Endodermal cell (in vitro differentiated cells): ENCODE measurements at places on chromosomes 5 and 9.

- no peak for DNase-seq
Measured at GRCh38 chr5:72242796-72243475, 77.1 kb downstream of the MRPS27 start.

GRCh38 chr9:37675661-37676060 is 24.9 kb downstream of the FRMPD1 start:
- no peak for DNase-seq

DNA sequence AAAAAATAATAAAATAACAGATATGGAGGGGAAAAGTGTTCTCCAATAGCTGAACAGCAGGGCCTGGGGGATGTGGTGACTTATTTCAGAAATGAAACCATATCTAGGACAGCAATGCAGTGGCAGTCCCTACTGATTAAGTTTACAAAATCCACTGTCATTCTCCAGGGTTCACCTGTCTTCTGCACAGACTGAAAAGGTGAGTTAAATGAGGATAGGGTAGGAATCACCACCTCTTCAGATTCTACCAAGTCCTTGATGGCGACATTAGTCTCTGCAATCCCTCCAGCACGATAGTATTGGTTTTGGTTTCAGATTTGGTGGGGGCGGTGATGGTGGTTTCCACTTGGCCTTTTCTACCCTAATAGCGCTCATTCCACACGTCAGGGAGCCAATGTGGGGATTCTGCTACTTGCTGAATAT is 32.3 kb upstream of the NPM1 start:
- DNase-seq = no peak

- DNase-seq = no peak
Measured at GRCh38 chr9:16532681-16533450, 337.6 kb downstream of the BNC2 start.

DNA sequence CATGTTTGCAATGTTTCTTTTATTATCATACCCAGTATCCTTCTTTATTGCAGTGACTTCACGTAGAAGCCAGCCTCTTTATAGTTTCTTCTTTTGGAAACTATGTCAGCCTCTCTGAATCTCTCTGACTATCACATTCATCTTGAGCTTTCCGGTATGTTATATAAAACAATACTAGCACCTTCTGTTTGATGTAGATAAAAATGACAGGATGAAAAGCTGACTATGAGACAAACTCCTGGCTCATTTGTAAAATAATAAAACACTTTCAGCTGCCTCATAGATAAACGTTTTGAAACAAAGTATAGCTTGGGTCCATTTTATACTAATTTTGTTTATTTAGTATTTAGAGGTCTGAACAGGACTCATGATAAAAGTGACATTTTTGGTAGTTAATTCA is 1145.4 kb upstream of the NUDT12 start:
- DNase-seq = no peak

DNA sequence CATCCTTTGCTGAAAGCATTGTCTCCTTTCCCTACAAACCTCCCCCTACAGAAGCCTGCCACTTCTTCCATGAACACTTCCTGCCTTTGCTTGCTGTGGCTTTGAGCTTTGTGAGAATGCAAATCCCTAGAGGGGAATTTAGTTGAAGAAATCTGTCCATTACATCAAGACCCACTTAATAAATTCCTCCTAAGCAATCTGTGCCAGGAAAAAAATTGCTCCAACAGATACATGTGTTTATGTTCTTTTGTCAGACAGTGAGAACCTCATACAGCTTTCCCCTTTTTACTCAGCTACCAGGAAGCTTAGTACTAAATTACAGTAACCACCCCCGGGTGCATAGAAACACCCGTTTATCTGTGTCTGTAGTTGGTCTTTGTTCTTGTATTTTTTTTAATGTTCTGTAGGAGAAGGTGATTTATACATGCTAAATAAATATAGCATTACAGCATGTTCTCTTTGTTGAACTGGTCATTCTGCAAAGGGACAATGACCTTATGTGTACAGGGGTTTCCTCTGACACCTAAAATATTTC is 43.9 kb downstream of the SH3TC2 start:
- no peak for DNase-seq

GRCh38 chr9:126166291-126166690 is 160.3 kb upstream of the MVB12B start:
- no peak for DNase-seq

- no peak for DNase-seq
Measured at GRCh38 chr5:121027636-121028035, 563.5 kb downstream of the PRR16 start.

- DNase-seq = no peak
Measured at GRCh38 chr9:92058723-92059444, 56.3 kb downstream of the SPTLC1 start.

GRCh38 chr5:25009063-25009462 is 364.3 kb upstream of the CDH10 start:
- DNase-seq = no peak

DNA sequence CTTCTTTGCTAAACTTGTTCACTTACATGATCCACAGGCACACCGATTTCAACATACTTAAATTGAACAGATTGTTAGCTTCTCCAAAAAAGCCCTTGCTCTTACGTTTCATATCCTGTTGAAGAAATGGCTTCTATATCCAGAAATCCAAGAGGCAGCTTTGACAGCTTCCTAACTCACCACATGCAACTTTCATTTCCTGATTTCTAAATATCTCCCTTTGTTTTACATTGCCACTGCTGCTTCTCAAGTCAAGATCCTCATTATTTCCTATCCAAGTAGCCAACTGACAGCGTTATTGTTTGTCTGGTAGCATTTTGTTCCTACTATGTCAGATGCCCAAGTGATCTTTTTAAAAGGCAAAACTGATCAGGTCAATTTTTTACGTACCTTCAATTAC is 913.2 kb upstream of the TYRP1 start:
- DNase-seq = no peak

DNA sequence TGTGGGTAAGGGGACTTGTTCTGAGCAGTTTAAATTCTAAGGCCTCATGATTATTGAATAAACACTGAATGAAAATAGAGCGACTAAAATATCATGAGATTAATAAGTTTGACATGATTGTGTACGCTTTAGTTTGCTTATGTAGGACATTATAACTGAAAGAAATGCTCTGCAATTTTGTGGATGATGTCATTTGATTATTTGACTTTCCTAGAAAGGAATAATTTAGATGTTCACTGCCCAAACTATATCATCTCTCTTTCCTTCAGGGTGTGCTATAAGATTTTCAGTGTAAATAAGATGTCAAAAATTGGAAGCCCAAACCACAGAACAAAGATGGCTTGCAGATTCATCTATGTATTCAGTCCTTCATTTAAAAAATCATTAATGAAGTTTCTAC is 115.7 kb upstream of the MTAP start:
- DNase-seq = no peak

DNA sequence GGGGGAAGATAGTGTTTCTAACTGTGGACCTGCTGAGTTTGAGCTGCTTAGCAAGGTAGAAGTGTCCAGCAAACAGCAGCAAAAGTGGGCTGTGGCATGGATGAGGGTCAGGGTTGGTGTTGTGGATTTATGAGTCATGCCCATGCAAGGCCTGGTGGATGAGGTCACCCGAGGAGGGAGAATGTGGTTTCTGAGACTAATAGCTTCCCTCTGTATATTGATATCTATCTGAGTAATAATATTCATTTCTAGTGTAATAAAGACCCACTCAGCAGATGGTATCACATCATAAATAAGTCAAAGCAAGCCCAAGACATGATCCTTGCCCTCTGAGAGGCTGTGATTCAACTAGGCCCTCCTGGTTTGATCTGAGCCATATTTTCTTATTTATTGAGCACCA is 597.8 kb upstream of the CLINT1 start:
- no peak for DNase-seq

GRCh38 chr5:179887095-179887494 is 20.6 kb downstream of the TBC1D9B start:
- no peak for DNase-seq

DNA sequence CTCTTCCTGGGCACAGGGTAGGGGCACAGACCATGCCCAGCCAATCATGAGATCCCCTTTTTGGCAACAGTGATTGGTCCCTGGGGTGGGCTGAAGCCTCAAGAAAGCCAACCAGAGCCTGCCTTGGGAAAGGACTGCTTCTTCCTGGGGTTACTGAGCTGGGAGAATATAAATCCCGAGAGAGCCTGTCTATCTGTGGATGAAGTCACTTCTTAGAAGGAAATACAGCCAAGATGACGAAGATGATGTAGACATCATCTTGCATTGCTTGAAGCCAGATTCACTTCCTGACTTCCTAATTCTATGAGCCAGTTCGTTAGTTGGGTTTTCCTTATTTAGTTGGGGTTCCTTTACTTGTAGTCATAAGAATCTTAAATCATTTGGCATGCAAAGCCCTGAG is 50.1 kb upstream of the PWWP2A start:
- DNase-seq = no peak

GRCh38 chr5:124057724-124058231 is 545.8 kb downstream of the CSNK1G3 start:
- DNase-seq = no peak

GRCh38 chr5:175823731-175824525 is 47.5 kb upstream of the CPLX2 start:
- peak; percentile 70 for DNase-seq

DNA sequence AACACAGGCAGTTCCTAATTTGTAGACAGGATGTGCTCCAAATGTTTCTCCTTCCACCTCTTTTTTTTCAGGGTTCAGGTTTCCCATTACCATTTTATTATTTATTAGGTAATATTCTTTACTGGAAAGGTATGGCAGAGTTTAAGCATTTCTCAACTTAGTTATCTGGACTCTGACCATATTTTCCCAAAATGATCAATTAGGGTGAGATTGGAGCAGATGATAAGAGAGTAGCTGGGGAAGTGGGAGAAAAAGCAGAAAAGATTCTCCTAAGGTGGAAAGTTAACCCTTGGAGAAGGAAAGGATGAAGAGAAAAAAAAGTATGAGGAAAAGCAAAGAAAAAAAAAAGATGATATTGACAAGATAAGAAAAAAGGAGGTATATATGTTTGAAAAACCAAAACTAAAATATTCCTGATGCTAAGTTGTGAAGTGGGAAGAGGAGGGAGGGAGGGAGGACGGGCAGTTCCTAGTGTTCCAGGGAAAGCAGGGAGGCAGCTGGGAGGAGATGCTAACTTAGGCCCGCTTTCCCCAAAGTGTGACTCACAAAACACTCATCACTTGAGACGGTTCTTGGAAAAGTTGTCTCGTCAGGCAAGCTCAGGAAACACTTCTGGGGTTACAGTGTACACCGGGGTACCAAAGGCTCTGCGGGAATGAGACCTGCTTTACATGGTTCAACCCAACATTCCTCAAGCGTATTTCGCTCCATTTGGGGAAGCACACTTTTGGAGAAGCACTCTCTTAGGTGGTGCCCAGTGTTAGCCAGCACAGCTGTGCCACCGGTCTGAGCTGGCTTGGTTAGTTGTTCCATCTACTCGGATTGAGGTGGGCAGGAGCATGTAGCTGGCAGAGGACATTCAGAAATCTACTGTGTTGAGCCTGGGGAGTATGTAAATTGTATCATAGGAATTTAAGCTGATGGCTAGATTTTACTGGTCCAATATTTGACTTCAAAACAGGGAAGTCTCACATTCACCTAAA is 35.1 kb downstream of the B4GALT1 start:
- DNase-seq = no peak

- no peak for DNase-seq
Measured at GRCh38 chr5:92633875-92634487, 947.0 kb downstream of the NR2F1-AS1 start.

- no peak for DNase-seq
Measured at GRCh38 chr9:22030101-22030598, 21.0 kb upstream of the CDKN2B start.

DNA sequence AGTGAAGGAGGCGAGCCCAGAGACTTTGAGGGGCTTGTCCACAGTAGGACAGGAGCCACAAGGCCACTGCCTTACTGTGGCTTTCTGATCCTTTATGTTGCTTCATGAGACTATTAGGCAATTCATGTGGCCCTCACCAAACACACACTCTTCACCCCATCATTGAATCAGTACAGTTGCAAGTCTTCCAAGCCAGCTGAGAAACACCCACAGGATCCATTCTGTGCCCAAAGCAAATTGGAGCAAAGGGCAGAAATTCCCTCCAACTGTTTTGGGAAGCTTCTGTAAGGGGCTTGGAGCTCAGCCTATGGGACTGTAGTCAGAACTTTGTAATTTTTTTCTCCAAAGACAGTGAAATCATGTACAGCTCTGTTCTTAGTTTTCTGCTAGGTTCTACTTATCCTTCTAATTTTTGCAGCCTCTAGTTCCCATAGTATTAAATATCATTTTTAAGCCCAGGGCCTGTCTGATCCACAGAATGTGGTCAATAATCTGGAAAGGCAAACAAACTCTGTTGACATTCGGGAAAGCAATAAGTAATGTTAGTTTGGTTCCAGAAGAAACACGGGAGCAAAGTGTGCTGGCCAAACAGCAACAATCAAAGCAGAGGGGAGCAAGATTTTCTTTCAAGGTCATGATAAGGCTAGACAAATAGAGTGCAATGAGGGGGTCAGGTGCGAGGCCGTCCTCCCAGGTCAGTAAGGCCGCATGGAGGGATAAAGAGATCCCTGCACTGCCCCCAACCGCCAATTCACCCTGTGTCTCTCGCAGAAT is 47.0 kb downstream of the UBE2QL1 start:
- DNase-seq = no peak

GRCh38 chr9:129012343-129012742 is 15.8 kb downstream of the SH3GLB2 start:
- no peak for DNase-seq

- DNase-seq = no peak
Measured at GRCh38 chr9:109246533-109246932, 74.3 kb downstream of the EPB41L4B start.

GRCh38 chr5:176490301-176490700 is 42.1 kb downstream of the FAF2 start:
- DNase-seq = no peak

DNA sequence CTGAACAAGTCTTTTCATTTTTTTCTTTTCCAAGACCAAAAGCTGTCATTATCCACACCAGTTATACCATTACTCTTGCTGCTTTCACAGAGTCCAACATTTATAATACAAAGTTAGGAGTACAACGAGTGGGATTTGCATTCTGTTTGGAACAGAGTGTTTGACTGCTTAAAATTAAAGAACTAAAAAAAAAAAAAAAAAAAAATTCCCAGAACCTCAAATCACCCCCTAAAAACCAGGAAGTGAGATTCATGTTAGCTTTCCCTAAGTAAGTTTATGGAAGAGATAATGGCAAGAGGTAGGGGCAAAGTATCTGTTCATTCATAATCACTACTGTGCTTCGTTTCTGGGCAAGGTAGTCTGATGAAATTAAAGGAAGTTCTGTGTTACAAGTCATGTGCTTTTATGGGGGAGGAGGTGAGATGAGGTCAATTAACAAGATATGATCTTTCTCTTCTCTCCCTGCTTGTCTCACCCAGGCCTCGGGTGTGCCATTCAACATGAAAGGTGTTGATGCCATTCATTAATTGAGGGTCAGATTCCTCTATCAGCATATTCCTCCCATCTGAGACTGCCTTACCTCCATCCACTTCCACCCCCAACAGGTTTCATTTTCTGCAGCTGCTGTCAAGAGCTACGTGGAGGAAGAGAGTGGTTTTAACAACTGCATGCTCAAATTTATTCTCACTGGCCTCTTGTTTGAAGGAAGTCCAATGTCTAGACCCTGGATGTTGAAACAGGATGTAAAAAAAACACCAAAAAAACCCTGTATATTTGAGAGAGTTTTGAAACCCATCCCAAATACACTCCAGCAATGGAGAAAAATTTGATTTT is 58.1 kb downstream of the MARCHF3 start:
- DNase-seq = no peak
